ENCODE measurements at places on chromosomes 16 and 17. TPM values are rescaled to one million over a fixed set of nuclear protein-coding genes. Genes with fewer than 3 reads are reported as not detected.

DNA sequence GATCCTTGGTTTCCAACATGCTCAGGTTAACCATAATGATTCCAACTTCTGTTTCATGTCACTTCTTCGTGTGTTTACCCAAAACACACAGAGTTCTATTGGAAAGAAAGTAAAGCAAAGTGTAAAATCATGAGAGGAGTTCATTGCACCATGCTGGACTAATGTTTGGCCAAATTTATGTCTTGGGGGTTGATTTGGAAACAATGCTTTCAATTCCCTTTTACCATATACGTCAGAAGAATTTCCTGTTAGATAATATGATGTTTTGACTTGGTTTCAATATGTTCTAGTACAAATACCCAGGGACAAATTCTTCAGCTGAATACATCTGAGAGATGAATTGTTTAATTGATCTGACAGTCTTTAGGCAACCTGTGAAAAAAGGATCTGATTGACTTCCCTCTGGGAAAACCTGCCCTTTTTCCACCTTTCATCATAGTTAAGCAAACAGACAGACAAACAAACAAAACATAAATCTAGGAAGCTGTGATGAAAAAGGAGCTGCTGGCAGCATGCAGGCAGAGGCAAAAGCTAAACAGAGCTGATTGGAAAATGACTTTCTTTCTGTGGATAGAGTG lies 26.0 kb upstream of the MPHOSPH6 start:
- DNase-seq, result no peak

DNA sequence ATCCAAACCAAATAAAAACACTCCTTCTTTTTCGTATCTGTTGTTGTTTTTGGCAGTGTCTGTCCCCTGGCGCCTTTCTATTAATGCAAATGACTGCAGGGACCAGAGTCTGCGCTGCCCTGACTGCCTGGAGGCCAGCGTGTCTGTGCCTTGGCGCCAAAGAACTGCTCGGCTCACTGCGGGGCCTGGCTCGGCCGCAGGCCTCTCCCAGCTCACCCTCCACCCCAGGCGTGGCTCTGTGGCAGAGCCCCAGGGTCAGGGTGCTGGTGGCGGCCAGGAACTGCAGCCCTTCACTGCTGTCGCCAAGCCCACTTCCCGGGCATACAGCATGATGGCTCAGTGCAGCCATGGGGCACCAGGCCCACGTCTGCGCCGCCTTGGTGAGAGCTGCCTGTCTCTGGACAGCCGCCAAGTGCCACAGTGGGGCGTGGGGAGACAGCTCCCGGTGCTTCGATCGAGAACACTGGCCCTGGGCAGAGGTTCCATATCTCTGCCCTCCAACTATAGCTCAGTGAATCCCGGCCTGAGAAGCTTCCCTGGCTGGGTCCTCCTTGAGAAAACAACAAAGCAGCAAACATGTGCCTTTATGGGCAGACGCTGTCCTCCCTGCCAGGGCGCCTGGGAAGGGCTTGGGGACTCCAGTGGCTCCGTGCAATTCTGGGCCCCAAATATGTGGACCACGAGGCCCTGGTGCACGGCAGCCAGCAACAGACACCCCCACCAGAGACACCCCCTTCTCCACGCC lies 11.1 kb downstream of the CANT1 start:
- peak; percentile 84 for DNase-seq

- no peak for DNase-seq
Measured at GRCh38 chr17:39601758-39602532, 5.8 kb downstream of the NEUROD2 start.

DNA sequence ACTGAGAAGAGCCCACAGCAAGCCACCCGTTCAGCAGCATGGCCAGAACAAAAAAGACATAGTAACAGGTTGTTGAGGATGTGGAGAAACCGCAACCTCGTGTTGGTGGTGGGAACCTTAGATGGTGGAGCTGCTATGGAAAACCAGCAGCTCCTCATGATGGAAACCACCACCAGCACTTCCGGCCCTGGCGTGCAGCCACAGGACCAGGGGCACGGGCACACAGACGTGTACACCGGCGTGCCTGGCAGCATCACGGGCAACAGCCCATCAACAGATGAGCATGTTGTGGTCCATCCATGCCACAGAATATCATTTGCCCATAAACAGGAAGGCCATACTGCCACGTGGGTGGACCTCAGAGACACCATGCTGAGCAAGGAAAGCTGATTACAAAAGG lies 11.9 kb downstream of the CTU2 start:
- no peak for DNase-seq

DNA sequence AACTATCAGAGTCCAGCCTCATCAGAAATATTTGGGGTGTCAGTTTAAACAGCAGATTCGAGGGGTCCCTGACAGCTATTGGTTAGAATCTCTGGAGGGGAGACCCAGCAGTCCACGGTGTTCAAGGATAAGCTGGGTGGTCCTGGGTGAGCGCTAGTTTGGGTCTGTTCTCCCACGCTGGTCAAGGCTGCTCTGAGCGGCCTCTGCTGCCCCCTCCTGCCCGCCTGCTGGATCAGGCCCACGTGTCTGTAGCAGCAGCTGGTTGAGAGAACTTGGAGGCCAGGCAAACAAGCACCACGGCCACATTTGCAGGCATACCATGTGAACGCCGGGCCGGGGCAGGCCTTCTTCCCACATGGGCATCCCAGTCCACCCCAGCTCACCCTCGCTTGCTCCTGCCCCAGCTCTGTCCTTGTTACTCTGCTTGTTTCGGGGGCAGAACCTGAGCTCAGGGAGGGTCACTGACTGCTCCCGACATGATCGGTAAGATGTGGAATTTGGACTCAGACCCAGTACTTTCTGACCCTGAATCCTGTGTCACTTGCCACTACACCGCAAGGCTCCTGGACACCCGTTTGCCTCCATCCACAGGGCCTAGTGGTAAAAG lies 7.4 kb downstream of the FOXF1 start:
- DNase-seq, result peak; percentile 71

DNA sequence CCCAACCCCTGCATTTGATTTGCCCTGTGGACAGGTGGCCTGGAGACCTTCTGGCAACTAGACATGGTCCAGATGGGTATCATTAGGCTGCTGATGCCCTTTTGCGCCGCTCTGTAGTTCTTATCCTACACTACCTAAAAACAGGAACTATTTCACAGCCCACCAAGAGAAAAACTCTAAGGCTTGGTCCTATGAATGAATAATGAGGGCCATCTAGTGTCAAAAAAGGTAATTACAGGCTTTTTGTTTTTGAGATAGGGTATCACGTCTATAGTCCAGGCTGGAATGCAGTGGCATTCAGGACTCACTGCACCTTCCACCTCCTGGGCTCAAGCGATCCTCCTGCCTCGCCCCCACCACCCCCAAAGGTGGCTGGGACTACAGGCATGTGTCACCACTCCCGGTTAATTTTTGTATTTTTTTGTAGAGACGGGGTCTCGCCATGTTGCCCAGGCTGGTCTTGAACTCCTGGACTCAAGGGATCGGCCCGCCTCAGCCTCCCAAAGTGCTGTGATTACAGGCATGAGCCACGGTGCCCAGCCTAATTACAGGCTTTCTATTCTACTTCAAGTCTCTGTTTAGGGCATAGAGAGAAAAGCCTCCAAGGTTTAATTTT lies 20.9 kb downstream of the COIL start:
- DNase-seq, result peak; percentile 40

DNA sequence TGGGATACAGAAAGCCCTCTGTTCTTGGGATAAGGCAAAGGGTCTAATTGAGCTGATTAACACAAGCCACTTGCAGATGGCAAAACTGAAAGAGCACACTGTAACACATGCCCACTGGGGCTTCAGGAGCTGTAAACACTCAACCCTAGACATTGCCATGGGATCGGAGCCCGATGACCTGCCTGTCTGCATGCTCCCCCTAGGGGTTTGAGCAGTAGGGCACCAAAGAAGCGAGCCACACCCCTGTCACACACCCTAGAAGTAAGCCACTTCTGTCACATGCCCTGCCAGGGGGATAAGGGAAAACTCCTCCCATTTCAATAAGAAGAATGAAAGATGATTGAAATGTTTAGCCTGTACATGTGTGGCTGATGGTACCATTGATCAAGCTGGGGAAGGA lies 81.3 kb upstream of the IRX6 start:
- no peak for DNase-seq

- no peak for DNase-seq
Measured at GRCh38 chr16:15916323-15916722, 27.9 kb upstream of the CEP20 start.

DNA sequence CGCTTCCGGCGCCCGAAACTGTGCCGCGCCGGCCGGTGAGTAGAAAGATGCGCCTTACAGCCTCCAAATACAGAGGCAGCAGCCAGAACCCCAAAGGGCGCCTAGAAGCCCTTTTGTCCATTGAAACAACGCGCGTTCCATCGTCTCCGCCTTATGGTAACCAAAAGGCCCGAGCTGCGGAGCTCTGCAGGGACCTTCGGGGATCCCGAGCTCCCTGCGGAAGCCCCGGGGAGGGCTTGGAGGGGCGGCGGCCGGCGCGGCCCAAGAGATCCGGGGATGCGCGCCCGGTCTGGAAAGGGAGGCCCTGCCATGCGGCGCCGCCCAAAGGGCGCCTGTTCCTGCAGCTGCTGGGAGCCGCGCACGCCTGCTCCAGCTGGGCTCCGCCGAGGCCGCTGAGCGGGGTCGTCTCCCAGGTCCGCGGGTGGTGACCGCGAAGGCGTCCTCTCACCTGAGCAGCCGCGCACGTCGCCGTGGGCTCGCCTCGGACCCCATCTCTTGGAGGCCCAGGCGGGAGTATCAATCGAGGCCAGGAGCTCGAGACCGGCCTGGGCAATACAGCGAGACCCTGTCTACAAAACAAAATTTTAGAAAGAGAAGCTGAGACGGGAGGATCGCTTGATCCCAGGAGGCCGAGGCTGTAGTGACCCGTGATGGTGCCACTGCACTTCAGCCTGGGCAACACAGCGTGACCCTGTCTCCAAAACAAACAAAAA lies 742 bp upstream of the FBXO31 start:
- DNase-seq, result peak; percentile 90

- no peak for DNase-seq
Measured at GRCh38 chr17:66403846-66404556, 101.6 kb downstream of the PRKCA start.

- no peak for DNase-seq
Measured at GRCh38 chr17:50675627-50676026, 32.1 kb downstream of the ANKRD40 start.

- peak; percentile 92 for DNase-seq
Measured at GRCh38 chr17:49016775-49017463, 19.7 kb downstream of the IGF2BP1 start.

GRCh38 chr16:73113336-73113735 lies 65.4 kb upstream of the ZFHX3 start:
- no peak for DNase-seq

GRCh38 chr16:66843191-66843590 lies 1.0 kb upstream of the CA7 start:
- DNase-seq, result no peak

DNA sequence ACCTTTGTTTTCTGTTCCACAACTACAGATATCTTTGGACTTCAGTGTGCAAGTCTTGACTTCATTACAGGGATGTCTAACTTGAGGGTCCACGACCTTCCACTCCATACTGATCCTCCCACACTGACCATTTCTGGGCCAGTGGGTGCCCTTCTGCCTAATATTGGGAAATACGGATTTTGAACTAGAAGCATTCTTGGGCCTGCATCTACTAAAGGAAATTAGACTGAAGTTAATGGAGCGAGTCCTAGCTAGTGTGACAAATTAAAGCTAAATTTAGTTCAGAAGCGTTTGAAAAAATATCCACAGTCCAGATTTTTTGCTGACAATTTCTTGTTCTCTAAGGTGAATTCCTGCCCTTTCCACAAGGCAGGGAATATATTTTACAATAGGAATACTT lies 9.9 kb upstream of the TMIGD1 start:
- DNase-seq, result no peak

GRCh38 chr16:86982347-86982596 lies 334.9 kb downstream of the C16orf95 start:
- DNase-seq, result no peak

- DNase-seq, result no peak
Measured at GRCh38 chr17:75146592-75146991, 7.7 kb downstream of the JPT1 start.

GRCh38 chr16:77955127-77955526 lies 67.2 kb upstream of the CLEC3A start:
- DNase-seq, result no peak

DNA sequence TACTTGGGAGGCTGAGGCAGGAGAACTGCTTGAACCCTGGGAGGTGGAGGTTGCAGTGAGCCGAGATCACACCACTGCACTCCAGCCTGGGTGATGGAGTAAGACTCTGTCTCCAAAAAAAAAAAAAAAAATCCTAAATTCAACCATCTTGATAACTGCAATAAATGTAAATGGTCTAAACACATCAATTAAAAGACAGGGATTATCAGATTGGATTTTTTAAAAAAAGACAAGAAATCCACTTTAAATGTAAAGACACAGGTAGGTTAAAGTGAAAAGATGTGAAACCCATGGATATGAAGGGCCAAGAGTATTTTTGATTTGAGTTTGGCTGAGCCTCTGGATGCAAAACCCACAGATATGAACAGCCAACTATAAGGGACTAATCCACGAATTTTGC lies 64.2 kb upstream of the ATP2A3 start:
- DNase-seq, result no peak

DNA sequence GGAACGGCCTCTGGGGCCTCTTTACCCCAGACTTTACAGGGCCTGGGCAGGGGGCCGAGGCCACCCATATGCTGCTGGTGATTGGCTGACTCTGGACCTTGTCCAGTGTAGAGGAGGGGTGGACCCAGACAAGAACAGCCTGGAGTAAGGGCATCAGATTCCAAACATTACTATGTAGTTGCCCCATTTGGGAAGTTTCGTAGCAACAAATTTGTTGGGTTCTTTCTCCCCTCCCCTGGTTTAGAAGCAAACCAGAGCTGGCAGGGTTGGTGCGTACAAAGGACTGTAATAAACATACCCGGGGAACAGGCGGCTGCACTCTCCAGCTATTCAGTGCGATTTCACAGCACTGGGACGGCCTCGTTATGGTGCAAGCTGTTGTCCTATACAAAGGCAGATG lies 145.5 kb downstream of the NTN1 start:
- DNase-seq, result no peak

SP2 gene
- total RNA-seq, result 14.2 TPM

MFAP4 gene
- 153 TPM for total RNA-seq

ERBB2 gene
- total RNA-seq, result 137 TPM

FBXO39 gene
- not detected for total RNA-seq

IGF2BP1 gene
- 0.26 TPM for total RNA-seq

EVPLL gene
- 3.1 TPM for total RNA-seq

CORO6 gene
- 3.9 TPM for total RNA-seq

CACNG1 gene
- not detected for total RNA-seq

WNK4 gene
- total RNA-seq, result not detected

RNU2-1 gene
- total RNA-seq, result 6,821 TPM

KRTAP9-4 gene
- not detected for total RNA-seq

IRF8 gene
- total RNA-seq, result 24.4 TPM
